ENCODE measurements at places on chromosomes 5 and 9.

GRCh38 chr9:38342096-38342495, 50.4 kb upstream of the ALDH1B1 start:
- no peak for DNase-seq

GRCh38 chr5:58466939-58467338, 7.1 kb upstream of the PLK2 start:
- no peak for DNase-seq

DNA sequence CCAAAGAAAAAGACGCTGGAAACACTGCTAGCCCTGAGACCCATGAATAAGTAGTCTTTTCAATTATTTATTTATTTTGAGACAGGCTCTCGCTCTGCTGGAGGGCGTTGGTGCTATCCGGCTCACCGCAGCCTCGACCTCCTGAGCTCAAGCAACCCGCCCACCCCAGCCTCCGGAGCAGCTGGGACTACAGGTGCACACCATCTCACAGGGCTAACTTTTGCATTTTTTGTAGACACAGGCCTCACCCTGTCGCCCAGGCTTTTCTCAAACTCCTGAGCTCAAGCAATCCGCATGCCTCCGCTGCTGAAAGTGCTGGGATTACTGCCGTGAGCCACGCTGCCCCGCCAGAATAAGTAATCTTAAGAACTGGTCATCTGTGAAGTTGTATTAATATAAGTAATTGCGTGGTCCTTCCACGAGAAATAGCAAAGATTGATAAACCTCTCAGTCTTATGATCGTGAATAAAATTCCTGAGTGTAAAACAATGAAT, 1.6 kb downstream of the ANXA2R start:
- DNase-seq = no peak

DNA sequence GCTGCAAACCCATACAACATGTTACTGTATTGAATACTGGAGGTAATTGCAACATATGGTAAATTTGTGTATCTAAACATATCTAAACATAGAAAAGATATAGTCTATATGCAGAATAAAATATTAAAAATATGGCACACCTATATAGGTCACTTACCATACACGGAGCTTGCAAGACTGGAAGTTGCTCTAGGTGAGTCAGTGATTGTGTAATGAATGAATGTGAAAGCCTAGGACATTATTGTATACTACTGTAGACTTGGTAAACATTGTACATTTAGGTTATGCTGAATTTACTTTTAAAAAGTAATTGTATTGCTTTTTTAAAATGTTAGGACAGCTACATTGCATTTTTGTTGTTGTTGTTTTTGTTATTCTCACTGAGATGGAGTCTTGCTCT, 968.8 kb downstream of the TLE1 start:
- no peak for DNase-seq

DNA sequence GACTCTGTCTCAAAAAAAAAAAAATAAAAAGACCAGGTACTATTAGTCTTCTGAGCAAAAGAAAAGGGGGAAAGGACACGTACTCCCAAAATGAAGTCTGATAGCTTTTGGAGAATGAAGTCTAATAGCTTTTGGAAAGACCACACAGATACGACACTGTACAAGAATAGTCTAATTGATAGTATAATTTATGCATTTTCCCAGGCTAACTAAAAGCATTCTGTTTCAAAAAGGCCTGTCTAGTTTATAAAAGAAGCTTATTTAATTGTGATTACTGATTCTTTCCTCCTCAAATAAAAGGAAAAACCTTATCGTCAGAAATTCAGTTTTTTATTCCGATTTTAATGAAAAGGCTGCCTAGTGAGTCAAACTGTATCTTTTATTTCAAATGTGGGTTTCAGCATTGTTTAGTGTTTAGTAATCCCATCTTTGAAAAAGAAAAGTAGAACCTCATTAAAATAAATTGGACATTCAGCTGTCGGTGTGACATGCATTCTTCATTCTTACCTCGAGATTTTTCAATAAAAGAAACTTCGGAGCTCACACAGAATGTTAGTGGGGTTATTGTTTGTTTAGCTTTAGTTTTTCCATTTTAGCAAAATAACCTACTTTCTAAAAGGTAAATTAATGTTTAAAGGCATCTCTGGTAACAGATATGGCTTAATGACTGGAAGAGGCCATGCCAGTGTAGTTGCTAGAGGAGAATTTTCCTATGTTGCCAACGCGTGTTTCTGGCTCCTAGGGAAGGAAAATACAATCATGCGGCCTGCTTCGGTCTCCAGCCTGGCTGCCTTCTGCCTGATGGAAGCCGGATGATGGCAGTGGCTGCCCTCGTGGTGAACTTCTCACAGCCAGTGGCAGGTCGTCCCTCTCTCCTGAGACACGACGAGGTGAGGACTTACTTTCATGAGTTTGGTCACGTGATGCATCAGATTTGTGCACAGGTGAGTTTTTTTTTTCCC, 70.0 kb downstream of the NLN start:
- DNase-seq = no peak

DNA sequence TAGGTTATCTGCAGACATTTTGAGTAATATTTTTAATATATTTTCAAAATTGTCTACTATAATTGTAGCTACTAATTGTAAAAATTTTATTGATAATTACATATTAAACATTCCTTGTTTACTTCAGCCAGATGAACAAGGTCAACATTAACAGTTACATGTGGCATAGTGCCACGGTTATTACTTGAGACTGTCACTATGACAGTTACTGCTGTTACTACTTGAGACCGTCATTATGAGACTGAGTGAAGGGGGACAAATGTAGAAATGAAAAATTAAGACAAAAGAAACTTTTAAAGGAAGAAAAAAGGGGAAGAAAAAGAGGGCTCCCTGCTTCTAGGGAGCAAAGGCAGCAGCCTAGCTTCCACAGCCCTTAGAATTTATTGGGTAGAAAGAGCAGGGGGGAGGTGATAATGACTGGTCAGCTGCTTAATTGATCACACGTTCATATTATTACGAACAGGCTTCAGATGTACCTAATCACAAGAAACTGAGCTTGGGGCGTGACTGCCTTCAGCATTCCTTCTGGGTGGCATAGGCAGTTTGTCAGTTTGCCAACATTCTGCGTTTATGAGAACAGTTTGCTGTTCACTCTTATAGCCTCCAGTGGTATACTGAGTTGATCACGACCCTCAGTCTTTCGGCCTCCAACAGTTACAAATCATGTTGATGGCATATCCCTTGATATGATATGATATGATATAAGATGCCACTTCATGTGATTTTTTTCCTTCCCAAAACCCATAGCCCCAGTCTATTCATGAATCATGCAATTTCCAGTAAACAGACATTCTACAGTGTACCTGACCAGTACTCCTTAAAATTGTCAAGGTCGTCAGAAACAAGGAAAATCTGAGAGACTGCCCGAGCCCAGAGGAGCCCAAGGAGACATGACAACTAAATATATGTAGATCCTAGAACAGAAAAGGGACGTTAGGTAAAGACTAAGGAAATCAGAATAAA, 13.1 kb downstream of the MARCHF6 start:
- no peak for DNase-seq

DNA sequence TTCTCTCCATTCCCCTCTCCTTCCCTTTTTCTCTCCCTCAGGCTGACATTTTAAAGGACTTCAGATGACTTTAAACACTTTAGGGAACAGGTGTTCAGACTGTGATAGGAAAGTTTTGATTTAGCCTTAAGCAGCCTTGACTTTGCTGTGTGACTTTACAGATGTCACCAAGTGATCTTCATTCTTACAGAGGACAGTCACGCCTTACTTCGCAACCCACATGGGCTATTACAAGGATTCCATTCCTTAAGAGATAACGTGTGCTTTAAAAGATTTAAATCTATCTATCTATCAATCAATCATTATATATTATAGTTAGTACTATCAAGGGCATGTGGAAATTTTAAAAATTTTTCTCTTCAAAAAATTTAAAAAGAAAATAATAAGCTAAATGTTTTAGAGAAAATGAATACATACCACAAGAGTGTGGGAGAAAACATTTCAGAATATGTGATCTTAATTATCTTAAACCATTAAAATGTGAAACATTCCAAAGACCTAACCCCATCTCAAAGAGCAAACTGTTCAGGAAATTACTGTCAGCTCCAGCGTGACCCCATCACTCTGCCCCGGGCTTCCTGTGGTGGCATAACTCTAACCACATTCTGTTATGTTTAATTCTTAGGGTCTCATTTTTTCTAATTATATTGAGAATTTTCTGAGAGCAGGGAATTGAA, 530.5 kb downstream of the SEMA5A start:
- no peak for DNase-seq

DNA sequence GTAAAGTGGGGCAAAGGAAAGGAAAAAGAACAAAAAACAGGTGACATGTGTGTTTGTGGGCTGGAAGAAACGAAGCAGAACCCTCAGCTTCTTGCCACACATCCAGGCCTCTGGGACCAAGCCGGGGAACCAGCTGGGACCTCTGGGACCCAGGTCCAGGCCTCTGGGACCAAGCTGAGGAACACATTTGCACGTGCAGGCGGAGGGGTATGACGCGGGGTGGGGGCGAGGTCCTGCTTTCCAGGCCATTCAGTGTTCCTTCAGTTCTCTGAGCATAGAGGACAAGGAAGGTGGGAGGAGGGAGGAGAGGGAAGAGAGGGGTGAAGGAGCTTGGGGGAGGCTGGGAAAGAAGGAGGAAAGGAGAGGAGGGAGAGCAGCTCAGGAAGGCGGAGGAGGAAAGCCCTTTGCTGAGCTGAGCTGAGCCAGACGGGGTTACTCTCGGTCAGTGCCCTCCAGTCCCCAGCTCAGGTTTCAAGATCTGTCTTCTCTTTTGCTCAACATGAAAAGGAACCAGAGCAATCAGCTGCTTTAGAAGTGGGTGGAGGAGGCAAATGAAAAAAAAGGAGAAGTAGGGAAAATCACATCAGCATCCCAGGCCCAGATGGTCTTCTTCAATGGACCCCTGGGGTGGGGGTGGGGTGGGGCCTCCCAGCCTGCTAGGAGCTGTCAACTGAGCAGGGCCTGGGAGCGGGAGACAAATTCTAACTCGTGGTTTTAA, 59.1 kb downstream of the ABCA1 start:
- peak; percentile 63 for DNase-seq

DNA sequence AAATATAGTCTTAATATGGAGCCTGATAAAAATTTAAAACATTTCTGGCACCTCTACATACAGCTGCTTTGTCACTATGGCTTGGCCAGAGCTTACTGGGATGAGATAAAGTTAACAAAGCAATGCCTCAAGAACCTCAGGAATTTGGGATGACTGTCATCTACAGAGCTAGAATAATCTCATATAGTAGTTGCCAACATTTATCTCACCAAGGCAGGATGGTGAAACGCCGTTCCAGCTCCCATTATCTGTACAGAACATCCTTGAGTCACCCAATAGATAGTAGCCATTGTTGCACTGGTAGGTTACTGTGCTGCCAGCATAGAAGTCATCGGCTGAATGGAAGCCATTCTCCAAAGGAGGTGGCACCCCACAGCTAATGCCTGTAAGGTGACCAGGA, 94.6 kb upstream of the TXNDC8 start:
- no peak for DNase-seq

DNA sequence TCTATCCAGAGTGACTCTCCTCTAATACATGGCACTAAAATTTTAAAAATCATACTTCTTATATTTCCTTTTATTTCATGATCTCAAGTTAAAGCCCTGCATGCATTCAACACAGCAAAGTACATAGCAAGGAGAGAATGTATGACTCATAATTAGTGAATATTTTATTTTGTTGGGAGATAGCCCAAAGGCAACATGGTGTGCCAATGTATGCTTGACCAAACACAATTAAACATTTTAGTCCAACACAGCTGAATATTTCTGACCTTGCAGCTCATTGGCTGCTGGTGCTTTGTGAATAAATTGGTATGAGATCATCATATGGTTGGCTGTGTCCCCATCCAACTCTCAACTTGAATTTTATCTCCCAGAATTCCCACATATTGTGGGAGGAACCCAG, 103.5 kb downstream of the NPR3 start:
- no peak for DNase-seq

DNA sequence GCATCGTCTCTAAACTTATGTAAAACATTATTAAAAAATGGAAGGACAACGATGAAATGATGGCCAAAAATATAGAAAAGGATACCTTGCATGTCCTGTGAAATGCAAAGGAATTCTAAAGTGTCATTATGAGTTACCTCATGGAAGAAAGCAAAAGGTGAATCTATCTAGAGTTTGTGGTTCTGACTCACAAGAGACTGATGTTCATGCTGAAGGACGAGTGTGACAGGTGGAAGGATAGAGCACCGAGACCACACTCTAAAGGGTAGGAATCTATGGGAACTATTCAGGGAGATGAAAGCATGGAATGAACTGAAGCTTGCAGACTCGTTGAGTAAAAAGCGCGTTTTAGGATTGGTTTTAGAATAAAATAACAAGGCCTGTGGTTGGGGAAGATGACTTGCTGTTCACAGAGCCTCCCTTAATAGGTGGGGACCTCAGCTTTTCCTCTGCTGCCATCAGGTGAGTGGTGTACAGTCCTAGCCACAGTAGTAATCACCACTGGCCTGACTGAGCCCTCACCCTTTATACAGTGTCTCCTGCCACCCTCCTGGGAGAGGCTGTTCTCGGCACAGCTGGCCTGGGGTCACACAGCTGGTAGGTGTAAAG, 11.2 kb downstream of the TENT4A start:
- no peak for DNase-seq

DNA sequence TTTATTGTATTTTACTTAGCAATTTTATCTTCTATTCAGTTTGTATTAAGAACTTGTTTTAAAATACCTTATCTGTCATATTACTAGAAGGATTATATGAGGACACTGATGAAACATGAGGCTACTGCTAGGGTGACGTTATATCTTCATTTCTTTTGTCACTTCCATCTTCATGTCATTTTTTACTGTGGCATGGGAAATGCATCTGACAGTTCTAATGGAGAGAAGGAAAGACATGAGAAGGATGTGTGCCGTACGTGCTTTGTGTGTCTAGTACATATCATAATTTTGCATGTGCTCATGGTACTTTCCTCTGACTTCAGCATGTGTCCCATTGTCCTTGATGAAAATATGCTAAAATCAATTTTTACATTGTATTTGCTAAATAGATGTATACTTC, 258.2 kb downstream of the PTPRD start:
- no peak for DNase-seq

- DNase-seq = no peak
Observed at GRCh38 chr9:5448016-5448415, 2.3 kb upstream of the CD274 start.

DNA sequence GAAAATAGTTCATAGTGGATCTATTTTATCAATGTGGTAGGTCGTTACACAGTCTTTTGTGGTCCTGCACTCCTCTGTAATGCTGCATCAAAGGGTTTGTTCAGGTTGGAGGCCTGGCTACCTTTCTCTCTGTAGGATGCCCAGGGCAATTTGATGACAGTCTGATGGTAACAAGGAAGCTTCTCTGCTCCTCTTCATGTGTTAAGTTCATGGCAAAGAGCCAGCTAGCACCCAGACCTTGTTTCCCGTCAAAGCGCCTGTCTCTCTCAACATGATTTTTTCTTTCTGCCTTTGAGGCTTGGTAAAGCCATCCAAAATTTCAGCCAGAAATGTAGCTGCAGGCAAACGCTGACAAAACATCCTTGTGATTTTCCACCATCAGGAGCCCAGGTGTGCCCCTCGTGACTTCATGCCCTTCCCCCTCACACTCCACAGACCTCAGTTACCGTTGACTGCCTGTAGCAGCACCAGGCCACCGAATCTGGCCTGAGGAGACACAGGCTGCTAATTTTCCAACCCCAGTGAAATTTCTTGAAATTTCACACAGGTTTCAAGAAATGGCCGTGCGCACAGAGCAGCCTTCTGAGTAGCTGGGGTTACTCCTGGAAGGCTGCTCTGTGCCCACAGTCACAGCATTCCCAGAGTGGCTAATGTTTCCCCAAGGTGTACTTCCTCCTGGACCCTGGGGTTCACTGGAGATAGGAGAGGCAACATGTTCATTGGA, 292.7 kb downstream of the CWC27 start:
- no peak for DNase-seq

GRCh38 chr5:180625791-180626660, 23.4 kb downstream of the FLT4 start:
- DNase-seq = no peak

- DNase-seq = no peak
Observed at GRCh38 chr5:144390133-144390532, 219.5 kb downstream of the KCTD16 start.
